Activated CD4-positive, alpha-beta T cell treated with anti-CD3 and anti-CD28 coated beads for 36 hours (primary cell): ENCODE measurements at places on chromosomes 13 and 19.

- DNase-seq: no peak
These were observed 173.1 kb downstream of the POU4F1 start for GRCh38 chr13:78430166-78430791.

- DNase-seq: no peak
These were observed 11.2 kb downstream of the IL17D start for GRCh38 chr13:20714563-20715329.

DNA sequence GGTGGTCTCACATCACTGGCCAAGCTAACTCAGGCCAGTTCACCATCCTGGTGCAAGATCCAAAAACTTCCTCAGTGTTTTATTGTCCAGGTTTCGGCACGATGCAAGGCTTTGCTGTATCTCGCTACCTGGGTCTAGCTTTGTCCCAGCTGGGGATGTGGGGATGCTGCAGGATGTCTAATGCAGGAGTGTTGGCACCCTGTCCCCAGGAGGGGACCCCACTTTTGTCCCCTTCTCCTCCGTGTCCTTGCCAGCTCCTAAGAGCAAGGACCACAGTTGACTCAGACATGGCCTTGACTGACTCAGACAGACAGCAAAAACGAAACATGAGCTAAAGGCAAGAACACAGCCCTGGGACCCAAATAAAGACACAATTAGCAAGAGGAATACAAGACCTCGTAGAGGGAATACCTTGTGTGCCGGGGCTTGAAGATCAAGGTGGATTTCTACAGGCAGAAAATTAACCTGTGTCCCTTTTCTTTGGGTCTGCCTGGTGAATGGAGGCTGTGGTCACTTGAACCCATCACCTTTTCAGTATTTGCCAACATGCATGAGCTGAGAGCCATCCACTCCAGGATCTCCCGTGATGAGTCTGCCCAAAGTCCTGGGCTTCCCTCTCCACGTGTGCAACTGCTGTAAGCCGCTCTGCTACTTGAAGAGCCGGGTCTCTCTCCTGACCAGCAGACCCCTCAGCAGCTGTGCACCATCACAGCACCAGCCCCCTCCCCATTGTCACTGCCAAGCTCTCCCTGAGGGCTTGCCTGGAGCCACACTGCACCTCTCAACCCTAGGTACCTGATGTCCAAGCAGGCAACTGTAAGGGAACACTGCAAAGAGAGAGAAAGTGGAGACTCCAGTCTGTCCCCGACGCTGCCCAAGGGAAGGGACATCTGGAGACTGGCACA, 149.5 kb upstream of the ZNF507 start:
- DNase-seq: no peak

- DNase-seq: peak; percentile 84
These were observed 5.1 kb upstream of the ZNF227 start for GRCh38 chr19:44207126-44207803.

- DNase-seq: no peak
These were observed 6.2 kb downstream of the UBAC2 start for GRCh38 chr13:99206873-99207272.

- no peak for DNase-seq
These were observed 49.4 kb upstream of the TEX29 start for GRCh38 chr13:111270765-111271698.

DNA sequence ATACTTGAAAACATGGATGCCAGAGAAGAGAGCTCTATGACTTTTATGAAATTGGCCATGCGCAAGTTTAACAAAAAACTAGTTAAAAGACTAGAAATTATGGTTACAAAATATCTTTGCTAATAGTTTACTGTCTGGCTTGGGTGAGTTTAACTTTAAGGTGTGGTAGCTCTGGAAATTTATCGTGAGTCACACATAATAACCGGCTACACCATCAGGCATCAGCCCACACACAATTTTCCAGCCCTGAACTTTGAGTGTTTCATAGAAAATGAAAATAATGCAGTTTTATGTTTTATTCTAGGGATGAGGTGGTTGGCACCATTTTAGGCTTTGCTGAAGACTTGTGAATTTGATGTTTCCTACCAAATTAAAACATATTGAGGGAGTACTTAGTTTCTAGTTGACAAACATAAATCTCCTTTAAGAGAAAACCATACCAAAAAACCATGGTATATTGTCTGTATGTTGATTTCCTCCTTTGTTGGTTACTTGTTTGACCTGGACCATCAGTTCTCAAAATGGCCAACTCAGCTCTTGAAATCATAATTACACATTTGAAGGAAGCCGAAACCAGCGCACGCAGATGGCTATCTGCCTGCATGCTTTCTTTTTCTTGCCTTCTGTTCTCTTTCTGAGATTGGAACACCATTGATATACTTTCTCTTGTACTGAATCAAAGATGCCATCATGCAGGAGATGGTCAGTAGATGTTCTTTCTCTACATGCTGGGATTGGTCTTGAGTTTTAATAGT, 125.1 kb downstream of the AKAP11 start:
- DNase-seq: peak; percentile 46

- DNase-seq: no peak
These were observed 7.3 kb upstream of the OR7D2 start for GRCh38 chr19:9171393-9171991.

- peak; percentile 43 for DNase-seq
These were observed 18.4 kb upstream of the ITM2B start for GRCh38 chr13:48214519-48215121.

GRCh38 chr13:45511310-45512097, 46.8 kb downstream of the COG3 start:
- peak; percentile 25 for DNase-seq

GRCh38 chr13:112071723-112072533, 5.0 kb downstream of the SOX1 start:
- no peak for DNase-seq

DNA sequence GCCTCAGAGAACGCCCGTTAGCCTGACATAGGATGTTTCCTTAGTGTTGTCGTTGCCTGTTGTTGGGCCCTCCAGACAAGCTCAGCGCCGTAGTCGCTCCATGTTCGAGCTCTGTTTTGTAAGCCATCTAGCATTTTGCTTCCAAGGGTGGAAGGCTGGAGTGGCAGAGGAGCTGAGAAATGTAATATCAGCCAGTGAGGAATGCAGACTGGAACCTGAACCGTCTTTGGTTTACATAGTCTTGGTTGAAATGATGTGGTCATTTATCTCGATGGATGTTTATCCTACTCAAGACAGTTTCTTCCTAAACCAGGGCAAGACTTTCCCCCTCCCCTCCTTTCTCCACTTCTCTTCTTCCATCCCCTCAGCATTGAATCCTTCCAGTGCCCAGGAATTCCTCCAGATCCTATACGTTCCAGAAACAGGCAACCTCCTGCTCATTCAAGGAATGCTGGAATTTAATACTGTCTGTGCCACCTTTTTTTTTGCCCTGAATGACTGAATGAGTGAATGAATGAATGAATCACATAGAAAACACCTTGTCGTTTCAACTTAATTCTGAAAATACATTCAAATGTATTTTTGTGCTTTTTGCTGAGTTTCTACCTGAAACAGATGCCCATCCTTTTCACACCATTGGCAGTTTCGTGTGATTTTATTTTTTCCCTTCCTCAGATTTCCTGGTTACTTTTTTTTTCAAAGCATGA, 109.5 kb upstream of the MBNL2 start:
- no peak for DNase-seq

DNA sequence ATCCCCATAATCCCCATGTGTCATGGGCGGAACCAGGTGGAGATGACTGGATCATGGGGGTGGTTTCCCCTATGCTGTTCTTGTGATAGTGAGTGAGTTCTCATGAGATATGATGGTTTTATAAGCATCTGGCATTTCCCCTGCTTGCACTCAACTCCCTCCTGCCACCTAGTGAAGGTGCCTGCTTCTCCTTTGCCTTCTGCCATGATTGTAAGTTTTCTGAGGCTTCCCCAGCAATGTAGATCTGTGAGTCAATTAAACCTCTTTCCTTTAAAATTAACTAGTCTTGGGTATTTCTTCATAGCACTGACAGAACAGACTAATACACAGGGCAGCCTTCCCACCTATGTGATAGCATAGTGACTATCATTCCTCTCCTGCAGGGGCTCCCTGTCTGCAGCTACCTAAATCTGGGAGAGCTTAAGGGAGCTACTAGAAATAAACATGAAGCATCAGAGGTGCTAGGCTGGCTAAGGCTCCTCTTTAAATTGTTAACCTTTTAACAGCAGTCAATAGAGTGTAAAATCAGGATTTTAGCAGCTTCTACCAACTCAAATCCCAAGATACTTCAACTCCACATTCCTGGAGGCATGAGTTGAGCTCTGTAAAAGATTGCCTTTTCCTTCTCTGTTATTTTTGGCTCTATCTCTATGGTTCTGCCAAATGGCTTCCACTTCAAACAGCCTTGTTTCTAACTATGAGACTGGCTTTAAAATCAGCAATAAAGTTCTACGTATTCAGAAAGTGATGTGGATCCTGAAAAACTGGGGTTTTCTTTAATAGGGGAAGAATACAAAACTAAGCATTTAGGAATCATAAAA, 112.3 kb downstream of the VWA8 start:
- peak; percentile 6 for DNase-seq

DNA sequence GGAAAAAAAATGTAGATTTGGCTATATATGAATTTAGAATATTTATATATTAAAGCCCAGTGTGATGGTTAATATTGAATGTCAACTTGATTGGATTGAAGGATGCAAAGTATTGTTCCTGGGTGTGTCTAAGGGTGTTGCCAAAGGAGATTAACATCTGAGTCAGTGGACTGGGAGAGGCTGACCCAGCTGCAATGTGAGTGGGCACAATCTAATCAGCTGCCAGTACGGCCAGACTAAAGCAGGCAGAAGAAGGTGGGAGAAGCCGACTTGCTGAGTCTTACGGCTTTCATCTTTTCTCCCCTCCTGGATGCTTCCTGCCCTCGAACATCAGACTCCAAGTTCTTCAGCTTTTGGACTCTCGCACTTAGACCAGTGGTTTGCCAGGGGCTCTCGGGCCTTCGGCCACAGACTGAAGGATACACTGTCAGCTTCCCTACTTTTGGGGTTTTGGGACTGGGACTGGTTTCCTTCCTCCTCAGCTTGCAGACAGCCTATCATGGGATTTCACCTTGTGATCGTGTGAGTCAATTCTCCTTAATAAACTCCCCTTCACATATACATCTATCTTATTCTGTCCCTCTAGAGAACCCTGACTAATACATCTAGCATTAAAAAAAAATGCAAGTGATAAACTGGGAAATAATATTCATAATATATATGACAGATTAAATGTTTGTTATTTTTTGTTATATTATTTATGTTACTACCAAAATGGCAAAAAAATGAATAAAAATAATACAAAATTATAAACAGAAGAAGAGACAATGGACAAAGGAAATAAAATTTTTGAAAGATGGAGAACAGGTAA, 122.4 kb downstream of the DLEU7 start:
- DNase-seq: no peak

DNA sequence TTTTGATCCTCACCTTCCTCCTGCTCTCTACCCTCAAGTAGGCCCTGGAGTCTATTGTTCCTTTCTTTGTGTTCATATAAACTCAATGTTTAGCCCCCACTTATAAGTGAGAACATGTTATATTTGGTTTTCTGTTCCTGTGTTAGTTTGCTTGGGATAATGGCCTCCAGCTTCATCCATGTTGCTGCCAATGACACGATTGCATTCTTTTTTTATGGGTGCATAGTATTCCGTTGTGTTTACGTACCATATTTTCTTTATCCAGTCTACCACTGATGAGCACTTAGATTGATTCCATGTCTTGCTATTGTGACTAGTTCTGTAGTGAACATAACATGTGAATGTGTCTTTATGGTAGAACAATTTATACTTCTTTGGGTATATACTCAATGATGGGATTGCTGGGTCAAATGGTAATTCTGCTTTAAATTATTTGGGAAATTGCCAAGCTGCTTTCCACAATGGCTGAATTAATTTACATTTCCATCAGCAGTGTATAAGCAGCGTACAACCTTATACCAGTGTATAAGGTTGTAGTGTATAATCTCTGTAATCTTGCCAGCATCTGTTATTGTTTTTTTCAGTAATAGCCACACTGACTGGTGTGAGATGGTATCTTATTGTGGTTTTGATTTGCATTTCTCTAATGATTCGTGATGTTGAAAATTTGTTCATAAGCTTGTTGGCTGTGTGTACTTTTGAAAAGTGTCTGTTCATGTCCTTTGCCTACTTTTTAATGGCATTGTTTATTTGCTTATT, 288.9 kb downstream of the KCNRG start:
- DNase-seq: no peak

- no peak for DNase-seq
These were observed 86.8 kb upstream of the STARD13 start for GRCh38 chr13:33372251-33372919.

- DNase-seq: no peak
These were observed 18.3 kb downstream of the ZIC5 start for GRCh38 chr13:99953138-99953755.

- DNase-seq: no peak
These were observed 277.9 kb downstream of the RBM26 start for GRCh38 chr13:79128158-79128557.

DNA sequence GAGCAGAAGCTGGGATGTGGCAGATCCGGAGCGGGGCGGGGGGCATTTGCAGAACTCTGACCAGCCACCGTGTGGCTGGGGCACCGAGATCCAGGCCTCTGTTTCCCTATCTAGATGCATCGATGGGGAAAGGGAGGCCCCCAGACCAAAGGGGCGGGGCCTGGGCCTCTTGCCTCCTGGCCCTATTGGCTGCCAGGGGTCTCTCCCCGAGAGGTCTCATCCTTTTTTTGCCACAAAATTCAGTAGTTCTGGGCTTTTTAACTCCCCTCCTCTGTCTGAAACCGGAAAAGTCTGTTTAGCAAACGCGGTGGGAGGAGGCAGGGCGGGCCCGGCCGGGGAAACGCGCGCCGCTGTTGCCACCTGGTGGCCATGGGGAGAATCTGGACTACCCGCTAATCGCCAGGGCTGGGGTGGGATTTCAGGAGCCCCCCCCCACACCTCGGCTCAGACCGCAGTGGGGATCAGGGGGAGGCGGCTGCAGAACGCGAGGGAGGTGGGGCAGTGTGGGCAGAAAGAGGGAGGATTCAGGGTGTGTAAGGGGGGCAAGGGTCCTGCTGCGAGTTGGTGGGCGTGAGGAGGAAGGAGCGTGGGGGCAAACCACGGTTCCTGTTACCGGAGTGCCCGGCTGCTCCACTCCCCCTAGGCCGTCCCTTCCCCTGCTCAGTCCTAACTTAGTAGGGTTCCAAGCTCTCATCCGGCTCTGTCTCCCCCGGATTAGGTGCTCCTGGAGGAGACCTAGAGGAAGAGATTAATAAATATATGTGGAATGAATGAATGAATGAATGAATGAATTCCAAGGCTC, 28.3 kb downstream of the IL12RB1 start:
- DNase-seq: peak; percentile 91

GRCh38 chr19:1987197-1988187, 28.0 kb downstream of the BTBD2 start:
- no peak for DNase-seq
